A549 treated with AZD2906 at 1 μM for 4 hours (cell line): ENCODE measurements at places on chromosomes 3 and 15. TPM values are rescaled to one million over a fixed set of nuclear protein-coding genes. Genes with fewer than 3 reads are reported as not detected.

SLC27A2 gene
- total RNA-seq: 31.2 to 36.2 TPM (median 35.5 TPM) in 5 replicates

HESX1 gene
- total RNA-seq: 0.24 to 0.48 TPM (median 0.40 TPM) in 4 of 5 replicates, not detected in the other

PDE8A gene
- 22.6 to 25.2 TPM (median 24.2 TPM) in 5 replicates for total RNA-seq

ROPN1 gene
- total RNA-seq: not detected in 5 replicates

CTXN2 gene
- 0.02 to 0.05 TPM in 2 of 5 replicates, not detected in the others for total RNA-seq

SLC22A14 gene
- 0.03 to 0.05 TPM (median 0.05 TPM) in 3 of 5 replicates, not detected in the others for total RNA-seq

LRRC15 gene
- total RNA-seq: 0.13 to 0.17 TPM (median 0.15 TPM) in 5 replicates

SLC51A gene
- 0.11 TPM in 1 of 5 replicates, not detected in the others for total RNA-seq

DPPA2 gene
- not detected in 5 replicates for total RNA-seq

GATM gene
- total RNA-seq: 2.3 to 3.4 TPM (median 2.4 TPM) in 5 replicates

RHOV gene
- total RNA-seq: 2.9 to 4.4 TPM (median 3.7 TPM) in 5 replicates

FSD2 gene
- not detected in 5 replicates for total RNA-seq

LSMEM2 gene
- total RNA-seq: 0.11 to 0.13 TPM in 2 of 5 replicates, not detected in the others

NLGN1 gene
- not detected in 5 replicates for total RNA-seq

LACTB gene
- total RNA-seq: 26.1 to 36.2 TPM (median 27.5 TPM) in 5 replicates

SV2B gene
- total RNA-seq: 0.13 to 0.28 TPM (median 0.15 TPM) in 5 replicates

CAMK1 gene
- 15.0 to 17.7 TPM (median 16.1 TPM) in 5 replicates for total RNA-seq

UBAP1L gene
- total RNA-seq: 0.53 to 0.97 TPM (median 0.84 TPM) in 5 replicates

ZPLD1 gene
- total RNA-seq: 0.02 to 0.06 TPM (median 0.03 TPM) in 4 of 5 replicates, not detected in the other

CADM2 gene
- 0.05 to 0.16 TPM (median 0.13 TPM) in 5 replicates for total RNA-seq

CSPG4 gene
- total RNA-seq: 0.09 to 0.15 TPM (median 0.13 TPM) in 5 replicates

ALPK3 gene
- 0.07 to 0.15 TPM (median 0.12 TPM) in 5 replicates for total RNA-seq

GOLGA6L1 gene
- total RNA-seq: not detected in 5 replicates

NSMCE3 gene
- 14.7 to 16.2 TPM (median 15.0 TPM) in 5 replicates for total RNA-seq

EFHB gene
- 0.79 to 1.5 TPM (median 1.2 TPM) in 5 replicates for total RNA-seq

FOXB1 gene
- total RNA-seq: not detected in 5 replicates
